Immature natural killer cell (primary cell): ENCODE measurements at places on chromosomes 3 and 15.

- no peak for DNase-seq
Measured at GRCh38 chr3:152376351-152377183, 107.8 kb downstream of the MBNL1 start.

DNA sequence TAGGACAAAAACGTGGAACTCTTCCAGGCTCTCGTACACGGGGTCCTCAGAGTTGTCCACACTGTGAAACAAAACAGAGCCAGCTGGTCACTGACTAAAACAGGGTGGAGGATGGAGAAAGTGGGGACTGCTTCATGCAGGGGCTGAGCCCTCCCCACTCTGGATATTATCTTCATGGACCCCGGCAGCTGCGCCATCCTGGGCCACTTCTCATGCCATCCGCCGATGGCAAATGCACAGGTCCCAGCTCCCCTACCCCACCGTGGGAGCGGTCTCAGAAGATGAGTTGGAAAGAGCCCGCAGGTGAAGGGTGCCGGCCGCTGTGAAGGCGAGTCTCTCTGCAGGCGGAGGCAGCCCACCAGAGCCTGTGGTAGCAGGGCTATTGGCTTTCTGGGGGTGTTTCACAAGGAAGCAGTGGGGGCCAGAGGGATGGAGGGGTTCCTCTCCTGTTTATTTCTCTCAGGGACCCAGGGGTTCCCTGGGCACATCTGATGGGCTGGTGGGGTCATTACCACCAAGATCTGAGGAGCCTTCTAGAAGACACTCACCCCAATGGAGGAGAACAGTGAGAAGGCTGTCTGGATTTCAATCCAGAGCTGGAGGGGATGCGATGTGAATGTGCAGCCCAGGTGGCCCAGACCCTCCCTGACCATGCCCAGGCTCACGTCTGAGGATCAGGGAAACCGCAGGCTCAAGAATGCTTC lies 177.3 kb downstream of the KLF13 start:
- DNase-seq = no peak

DNA sequence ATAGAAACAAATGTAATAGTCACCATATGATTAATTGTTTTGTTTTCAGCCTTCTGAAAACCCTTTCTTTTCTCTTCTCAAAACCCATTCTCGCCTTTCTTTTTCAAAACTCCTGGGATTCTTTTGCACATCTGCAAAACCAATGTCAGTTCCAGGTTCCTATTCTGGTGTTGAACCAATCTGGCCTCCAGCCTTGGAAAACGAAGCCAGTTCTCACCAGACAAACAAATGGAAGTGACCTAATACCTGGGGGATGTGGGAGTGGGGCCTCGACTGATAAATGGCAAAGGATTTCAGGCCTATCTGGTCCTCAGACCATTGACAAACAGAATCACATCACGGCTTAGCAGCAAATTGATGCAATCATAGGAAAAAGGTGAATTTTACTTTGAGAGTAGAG lies 73.0 kb downstream of the COL8A1 start:
- DNase-seq = no peak

GRCh38 chr3:145243875-145244274 lies 917.1 kb downstream of the PLOD2 start:
- no peak for DNase-seq
